ENCODE measurements at places on chromosomes 3 and 15.

GRCh38 chr3:71456826-71457225, 126.7 kb downstream of the FOXP1 start:
- no peak for DNase-seq

DNA sequence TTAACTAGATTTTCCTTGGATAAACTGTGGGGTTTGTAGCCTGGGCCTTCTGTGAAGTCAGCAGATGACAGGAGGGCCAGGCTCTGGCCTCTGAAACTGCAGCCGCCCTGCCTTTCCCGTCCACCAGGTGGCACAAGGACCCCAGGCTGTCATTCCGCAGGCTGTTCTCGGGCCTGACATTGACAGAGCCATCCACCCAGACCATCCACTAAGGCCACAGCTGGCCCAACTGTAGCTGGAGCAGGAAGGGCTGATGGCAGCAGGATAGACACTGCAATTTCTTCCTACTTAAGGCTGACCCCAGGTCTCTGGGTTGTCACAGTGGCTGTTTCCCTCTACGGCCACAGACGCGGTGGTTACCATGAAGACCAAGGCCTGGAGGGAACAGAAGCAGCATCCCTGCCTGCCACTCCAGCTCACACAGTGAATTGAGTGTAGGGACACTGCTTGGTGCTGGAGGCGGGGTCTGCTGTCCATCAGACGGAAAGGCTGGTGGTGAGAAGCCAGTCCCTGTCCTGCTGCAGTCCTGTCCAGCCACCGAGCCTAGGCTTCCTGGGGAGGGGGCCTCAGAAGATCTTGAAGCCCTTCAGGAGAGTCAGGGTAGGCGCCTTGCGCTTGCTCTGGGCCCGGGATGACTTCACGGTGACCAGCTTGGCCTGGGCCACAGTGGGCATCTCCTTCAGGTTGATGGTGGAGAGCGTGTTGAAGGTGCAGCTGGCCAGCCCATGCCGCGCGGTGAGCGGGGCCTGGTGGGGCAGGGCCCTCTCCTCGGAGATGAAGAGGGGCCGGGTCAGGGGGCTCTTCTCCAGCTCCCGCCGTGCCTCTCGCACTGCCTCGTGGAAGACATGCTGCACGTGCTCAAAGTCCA, 9.4 kb downstream of the SLC51B start:
- DNase-seq: peak; percentile 70

GRCh38 chr3:15601399-15602145, at the start of the genes BTD and HACL1:
Gene BTD, plus strand, starts transcription at chr3:15601745. Its CDS starts 33,695 bp downstream, at chr3:15635440.
Gene HACL1, minus strand, starts transcription at chr3:15601569. Its CDS starts 106 bp downstream, at chr3:15601463.
- peak; percentile 100 for DNase-seq

- no peak for DNase-seq
Observed at GRCh38 chr3:8457039-8457438, 44.6 kb upstream of the LMCD1 start.

DNA sequence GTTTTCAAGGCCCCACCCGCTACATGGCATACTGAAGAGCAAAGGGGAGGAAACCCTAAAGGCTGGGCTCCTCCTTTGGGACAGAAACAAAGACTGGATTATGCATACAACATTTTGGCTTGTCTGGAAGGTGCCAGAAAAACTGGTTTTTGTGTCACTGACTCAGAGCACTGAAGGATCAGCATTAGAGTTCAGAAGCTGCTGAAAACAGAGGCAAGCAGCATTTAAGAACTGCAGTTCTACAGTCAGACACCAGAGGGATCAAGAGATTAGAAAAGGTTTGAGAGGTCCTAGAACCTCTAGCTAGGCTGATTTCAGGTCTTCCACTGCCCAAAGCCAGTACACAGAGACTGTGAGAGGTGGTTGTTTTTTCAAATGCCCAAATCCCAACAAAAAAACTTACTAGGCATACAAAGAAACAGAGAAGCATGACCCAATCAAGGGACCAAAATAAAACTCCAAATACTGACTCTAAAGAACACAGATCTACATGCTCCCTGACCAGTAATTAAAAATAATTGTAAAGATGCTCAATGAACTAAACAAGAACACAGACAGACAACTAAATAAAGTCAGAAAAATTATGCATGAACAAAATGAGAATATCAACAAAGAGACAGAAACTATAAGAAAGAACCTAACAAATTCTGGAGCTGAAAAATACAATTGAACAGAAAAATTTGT, 91.2 kb downstream of the SENP2 start:
- peak; percentile 9 for DNase-seq

- no peak for DNase-seq
Observed at GRCh38 chr15:88076328-88076727, 180.2 kb downstream of the NTRK3 start.

DNA sequence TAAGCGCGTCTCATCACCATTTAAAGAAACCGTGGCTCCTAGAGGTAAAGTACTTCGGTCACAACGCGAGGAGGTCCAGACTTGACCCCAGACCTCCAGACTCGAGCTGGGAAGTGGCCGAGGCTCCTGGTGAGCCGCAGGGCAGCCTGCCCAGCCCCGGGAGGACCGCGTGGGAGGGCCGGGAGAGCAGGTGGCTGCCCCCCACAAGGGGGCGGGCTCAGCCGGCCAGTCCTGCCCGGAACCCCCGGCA, at the start of gene SLC27A2:
Gene SLC27A2 (plus strand): TSS at position 228 of the 250 bp plus-strand sequence. CDS start 232 bp downstream, outside the sequence.
- DNase-seq: no peak

DNA sequence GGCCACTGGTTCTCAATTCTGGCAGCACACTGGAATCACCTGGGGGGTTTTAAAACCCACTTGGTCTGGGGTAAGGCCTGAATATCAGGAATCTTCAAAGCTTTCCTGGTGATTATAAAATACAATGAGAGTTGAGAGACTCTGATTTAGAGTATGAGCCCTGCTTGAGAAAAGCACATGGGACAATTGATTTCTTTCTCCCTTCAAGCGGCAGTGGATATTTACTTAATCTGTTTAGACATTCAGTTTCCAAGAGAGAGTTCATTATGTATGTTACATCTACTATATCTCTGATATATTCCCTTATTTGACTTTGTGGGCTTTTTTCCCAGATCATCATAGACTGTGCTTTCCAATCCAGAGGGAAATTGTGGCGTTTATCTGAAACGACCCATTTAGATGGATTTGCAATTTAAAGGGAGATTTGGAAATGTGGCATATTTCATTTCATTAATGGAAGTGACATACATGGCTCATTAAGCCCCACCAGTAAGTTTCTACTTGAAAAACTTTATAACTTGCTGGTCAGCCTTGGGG, 171.2 kb upstream of the PFN2 start:
- no peak for DNase-seq

DNA sequence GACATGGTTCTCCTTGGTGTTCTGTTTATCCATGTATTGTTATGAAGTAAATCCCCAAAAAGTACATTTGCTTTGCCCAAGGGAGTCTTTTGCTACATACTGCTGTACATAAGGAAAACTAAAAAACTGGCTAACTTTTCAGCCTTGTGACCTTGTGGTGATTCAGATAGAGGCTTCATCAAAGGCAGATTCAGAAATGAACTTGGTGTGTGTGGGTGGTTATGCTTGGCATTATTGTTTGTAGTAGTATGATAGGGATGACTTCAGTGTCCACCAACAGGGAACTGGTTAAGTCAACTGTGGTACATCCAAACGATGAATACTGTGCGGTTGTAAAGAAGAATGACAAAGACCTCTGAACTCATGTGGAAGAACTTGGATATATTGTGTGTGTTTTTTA, 75.6 kb upstream of the CHRNB4 start:
- no peak for DNase-seq

DNA sequence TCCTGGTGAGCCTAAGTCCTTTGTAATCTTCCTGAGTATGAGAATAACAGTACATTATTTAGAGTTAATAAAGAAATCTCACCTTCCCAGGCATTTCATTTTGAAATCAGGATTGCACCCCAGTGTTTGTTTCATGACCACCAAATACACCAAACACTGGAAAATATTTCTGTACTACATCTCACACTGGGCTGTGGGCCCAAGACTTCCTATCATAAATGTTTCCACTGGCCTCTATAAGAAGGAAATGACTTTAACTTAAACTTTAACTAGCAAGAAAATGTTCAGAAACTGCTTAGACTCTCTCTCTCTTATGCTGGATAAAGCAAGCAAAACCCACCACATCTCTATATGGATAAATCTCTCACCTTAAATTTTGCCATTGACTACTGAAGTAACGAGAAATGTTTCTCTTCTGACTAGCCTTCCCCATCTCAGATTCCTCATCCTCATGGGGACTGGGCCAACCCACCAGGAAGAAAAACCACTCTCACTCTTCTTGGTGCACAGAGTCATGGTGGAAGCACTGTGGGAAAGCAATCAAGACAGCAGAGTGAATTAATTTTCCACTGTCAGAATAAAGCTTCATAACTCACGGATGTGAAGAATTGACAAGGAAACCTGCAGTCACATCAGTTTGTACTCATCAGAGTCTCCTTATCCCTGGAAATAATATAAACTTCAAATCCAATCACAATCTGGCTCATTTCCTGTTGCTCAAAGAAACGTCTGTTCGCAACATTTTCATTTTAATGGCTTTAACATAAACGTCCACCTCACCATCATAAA, 859.6 kb downstream of the EPHA3 start:
- no peak for DNase-seq

DNA sequence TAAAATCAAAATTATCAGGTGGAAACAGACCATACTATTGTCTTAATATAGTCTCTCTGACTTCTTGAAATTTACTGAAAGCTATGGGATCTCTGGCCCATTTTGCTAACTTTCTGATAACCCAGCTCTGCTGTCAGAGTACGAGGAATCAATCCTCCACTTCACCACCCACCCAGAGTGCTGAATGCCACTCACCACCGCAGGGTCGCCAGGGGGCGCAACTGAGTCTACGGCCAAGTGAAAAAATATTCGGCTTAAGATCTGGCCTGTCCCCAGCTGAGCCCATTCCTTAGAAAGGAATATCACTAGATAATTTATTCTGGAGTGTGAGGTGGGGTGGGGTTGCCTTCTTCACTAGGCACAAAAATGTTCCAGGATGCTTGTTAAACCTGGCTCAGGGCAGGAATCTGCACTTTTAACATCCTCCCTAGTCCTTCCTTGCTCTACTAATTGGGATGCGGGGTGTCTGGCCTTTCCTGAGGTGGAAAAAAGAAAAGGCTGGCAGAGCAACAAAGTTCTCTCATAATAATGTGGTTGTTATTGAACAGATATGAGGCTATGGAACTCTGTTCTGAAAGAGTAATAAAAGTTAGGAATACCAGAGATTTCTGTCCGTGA, 520.6 kb downstream of the MFSD1 start:
- DNase-seq: peak; percentile 8

DNA sequence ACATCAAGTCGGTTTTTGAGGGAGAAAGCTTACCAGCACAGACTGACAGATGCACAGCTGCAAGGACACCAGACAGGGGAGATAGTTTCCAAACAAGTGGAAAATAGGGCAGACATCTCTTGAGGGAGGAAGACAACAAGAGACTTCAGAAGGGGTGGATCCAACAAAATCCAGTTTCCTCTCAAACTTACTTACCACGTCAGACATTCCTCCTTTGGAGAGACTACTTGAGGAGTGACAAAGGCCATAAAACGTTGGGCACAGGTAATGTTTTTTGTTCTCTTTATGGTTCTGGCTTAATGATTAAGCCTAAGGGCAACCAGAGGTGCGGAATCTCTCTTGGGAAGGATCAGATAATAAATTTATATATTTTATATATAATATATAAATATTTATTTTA, 76.1 kb downstream of the CD200 start:
- no peak for DNase-seq

DNA sequence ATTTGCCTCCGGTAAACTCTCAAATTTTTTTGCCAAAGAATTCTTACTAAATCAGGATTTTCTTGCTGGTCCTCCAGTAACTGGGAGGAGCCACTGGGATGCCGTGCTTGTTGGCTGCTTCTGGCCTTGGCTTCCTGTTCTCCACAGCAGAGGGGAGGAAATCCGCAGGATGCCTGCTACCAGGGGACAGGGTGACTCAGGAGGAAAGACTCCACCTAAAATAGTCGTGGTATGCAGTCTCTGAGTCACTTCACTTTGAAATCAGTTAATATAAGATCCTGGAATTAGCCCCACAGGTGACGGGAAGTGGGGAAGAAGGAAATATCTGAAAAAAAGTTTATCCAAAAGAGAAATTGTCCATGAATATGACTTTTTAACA, 6.5 kb upstream of the TM4SF18 start:
- DNase-seq: no peak

- no peak for DNase-seq
Observed at GRCh38 chr3:81838457-81838856, 77.0 kb upstream of the GBE1 start.

- DNase-seq: no peak
Observed at GRCh38 chr3:14324224-14324944, 78.0 kb upstream of the SLC6A6 start.

GRCh38 chr3:192410684-192410960, 316.7 kb downstream of the FGF12 start:
- DNase-seq: no peak

DNA sequence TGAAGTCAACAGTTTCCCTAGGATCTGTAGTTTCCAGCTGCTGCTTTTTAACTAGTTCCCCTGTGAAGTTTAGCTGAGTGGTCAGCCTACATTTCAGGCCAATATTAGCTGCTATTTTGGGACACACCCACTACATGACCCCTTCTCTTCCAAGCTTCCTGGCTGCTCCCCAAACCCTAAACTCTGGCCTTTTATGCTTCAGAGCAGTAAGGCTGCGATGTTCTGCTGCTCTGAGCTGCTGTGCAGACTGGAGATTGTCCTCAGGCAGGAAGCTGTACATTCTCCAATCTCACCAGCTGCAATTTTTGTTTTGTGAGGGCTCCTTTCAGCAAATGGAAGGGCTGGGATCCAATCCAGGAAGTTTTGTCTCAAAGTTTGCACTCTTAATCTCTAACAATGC, 48.0 kb upstream of the WDR72 start:
- DNase-seq: no peak

GRCh38 chr3:97942801-97943546, 29.3 kb downstream of the RIOX2 start:
- no peak for DNase-seq

DNA sequence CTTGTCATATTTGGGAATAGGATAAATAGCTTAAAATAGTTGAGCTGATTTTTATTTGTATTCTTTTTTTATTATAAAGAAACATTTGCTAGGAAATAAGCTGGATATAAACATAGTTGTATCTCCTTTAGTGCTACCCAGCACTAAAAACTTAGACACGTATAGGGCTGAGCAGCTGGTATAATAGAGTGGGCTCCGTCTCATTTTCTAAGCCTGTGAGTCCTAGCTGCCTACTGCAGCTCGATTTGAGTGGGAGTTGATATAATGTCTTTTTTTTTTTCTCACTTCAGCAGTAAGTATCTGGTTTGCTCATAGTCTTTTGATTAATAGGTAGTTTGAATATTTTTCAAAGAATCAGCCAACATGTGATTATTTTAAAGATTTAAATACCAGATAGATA, 34.2 kb downstream of the TFG start:
- no peak for DNase-seq

- DNase-seq: no peak
Observed at GRCh38 chr3:150147776-150148175, 177.1 kb upstream of the PFN2 start.

DNA sequence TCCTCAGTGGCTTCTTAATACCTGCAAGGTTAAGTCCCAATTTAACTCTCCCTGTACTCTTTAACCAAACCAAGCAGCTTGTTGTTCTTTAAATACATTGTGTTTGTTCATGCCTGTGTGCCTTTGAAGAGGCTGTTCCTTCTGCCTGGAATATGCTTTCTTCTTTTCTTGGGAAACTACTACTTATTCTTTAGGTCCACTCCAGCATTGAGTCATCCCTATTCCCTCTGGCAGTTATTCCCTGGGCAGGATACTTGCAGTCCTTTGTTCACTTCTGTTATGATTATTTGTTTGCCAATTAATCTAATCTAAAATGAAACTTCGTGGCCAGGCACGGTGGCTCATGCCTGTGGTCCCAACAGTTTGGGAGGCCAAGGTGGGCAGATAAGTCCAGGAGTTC, 139.3 kb downstream of the ZNF609 start:
- no peak for DNase-seq
